ENCODE measurements at places on chromosomes 16 and 17.
A peak's percentile ranks its signal among the peaks of the same experiment; 100 is the strongest.

- no peak for DNase-seq
These were observed 220.6 kb upstream of the ZFHX3 start for GRCh38 chr16:73268366-73268993.

- DNase-seq, result no peak
These were observed 388.5 kb downstream of the SEC14L1 start for GRCh38 chr17:77529328-77529650.

GRCh38 chr16:78227855-78228254, 128.4 kb downstream of the WWOX start:
- no peak for DNase-seq

- peak; percentile 18 for DNase-seq
These were observed 17.3 kb upstream of the HEXD start for GRCh38 chr17:82400830-82401229.

GRCh38 chr16:4904942-4905615, 31.9 kb downstream of the PPL start:
- DNase-seq, result no peak

DNA sequence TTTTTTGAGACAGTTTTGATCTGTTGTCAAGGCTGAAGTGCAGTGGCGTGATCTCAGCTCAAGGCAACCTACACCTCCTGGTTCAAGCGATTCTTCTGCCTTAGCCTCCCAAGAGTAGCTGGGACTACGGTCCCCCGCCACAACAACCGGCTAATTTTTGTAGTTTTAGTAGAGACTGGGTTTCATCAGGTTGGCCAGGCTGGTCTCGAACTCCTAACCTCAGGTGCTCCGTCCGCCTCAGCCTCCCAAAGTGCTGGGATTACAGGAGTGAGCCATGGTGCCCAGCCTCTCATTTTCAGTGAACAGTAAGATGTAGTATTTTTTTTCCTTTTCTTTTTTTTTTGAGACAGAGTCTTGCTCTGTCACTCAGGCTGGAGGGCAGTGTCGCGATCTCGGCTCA, 7.8 kb downstream of the SUMO2 start:
- DNase-seq, result no peak
